Kidney (tissue), 22 donors: ENCODE measurements at places on chromosomes 2 and 18.

- DNase-seq, result no peak
Observed at GRCh38 chr18:46179306-46179705, 75.1 kb downstream of the HAUS1 start.

DNA sequence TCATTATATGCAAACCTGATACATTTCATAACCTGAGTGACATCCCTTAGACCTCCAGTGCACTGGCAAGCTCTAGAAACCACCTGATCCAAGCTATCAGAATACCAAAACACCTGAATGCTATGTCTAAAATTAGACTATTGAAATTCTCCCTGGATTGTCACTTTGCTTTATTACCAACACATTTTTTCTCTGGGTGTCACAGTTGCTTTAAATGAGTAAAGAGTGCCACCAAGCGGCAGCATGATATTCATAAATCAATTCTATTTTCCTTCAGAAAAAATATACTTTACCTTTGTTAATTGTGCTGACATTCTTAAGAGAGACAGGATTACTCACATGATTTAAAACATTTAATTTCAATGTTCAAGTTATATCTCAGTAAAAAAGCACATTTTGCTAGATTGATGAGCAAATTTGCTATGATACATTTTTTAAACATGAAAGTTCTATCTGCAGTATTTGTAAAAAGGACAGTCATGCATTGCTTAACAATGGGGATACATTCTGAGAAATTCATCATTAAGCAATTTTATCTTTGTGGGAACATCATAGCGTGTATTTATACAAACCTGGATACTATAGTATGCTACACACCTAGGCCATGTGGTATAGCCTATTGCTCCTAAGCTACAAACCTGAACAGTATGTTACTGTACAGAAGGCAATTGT lies 338.4 kb upstream of the SLC39A10 start:
- DNase-seq, result peak; percentile 29

DNA sequence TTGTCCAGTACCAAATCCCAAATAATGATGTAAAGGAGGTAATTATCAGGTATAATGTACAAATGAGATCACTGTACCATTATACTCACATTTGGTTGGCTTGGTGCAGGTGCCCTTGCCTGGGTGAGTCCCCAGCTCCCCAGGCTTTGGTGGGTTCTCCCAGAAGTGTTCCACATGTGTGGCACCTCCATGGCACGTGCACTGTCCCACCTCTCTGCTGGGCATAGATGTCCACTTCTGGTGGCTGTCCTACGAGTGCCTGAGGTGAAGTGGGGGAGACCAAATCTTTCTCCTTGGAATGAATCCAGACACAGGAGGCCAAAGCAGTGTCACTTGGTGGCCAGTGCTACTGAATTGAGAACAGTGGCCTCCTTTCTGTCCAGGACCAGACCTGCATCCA lies 162.4 kb upstream of the SESTD1 start:
- no peak for DNase-seq

- no peak for DNase-seq
Observed at GRCh38 chr2:170118641-170119040, 59.3 kb upstream of the MYO3B start.

DNA sequence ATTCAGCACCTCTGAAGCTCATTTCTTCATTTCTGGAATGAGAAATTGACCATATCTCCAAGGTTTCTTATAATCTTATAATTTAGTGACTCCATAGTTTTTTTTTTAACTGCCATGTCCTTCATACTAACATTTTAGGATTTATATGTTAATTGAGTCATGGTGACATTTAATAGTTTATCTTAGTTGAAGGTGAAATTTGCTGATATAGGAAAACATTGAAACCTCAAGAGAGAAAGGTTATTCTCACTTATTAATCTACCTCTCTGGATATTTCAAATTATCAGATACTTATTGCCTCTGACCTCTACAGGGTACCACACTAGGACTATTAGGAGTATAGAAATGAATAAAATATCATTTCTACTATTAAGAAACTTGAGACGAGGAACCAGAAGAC lies 499.0 kb downstream of the NUP35 start:
- no peak for DNase-seq

GRCh38 chr2:45178854-45179253 lies 169.6 kb upstream of the SIX2 start:
- no peak for DNase-seq

GRCh38 chr18:46458472-46458871 lies 198.5 kb downstream of the LOXHD1 start:
- no peak for DNase-seq

- DNase-seq, result peak; percentile 66
Observed at GRCh38 chr18:78673516-78674321, 305.9 kb upstream of the SALL3 start.

GRCh38 chr2:121342751-121343150 lies 57.7 kb upstream of the TFCP2L1 start:
- DNase-seq, result no peak

DNA sequence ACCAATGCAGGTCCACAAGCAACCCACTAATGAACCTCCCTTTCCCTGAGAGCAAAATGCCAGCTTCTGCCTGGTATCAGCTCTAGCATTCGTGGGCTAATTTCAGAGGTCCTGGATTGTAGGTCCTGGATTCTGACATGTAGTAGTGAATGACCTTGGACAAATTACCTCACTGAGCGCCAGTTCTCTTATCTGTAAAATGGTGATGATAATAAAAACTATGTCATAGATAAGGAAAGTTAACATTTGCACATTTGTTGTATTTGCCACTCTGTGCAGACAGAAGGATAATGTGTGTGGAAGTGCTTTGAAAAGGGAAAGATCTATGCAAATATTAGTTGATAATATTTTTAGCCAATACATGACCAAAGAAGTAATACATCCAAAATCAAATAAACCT lies 4.1 kb upstream of the TET3 start:
- no peak for DNase-seq

- no peak for DNase-seq
Observed at GRCh38 chr2:150531591-150531990, 44.1 kb upstream of the RND3 start.

- DNase-seq, result no peak
Observed at GRCh38 chr2:122390406-122390805, 635.0 kb downstream of the TSN start.

DNA sequence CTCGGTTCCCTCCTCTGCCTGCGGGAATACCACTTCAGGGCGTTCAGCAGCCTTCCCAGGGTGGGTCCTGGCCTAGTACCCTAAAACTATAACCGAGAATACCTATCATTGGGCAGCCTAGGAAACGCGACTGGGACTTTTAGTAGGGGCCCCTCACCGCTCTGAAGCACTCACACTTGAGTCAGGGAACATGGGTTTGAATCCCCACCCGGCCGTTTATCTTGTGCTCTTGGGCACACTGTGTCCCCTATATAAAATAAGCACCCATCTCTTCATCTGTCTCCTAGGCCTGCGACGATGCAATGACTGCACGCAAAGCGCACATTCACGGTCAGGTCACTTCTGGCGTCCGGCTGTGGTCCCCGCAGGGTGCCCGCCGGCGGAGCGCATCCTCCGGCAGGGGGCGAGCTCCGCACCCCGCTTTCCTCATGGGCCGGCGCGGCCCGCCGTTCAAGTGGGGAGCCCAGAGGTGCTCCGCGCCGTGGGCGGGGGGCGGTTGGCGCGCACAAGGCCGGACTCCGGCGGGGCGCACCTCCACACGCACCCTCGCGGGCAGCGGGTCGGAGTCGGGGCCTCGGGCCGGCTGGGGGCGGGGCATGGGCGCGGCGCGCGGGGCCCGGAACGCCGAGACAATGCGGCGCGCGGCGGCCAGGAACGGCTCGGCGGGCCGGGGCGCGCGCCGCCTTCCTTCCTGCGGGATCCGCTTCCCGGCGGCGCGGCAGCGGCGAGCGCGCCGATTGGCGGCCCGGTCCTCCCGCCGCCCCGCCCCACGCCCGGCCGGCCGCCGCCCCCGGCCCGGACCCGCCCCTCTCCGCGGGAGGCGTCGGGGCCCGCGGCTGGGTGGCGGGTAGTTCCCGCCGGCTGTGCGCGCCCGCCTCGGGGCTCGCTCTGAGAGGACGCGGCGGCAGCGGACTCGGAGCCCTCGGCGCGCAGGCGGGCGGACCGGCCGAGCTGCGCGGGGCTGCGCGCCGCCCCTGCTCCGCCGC lies at the start of gene ASAP2:
TSS of gene ASAP2 (plus strand) at position 850 of the 986 bp plus-strand sequence. CDS start 293 bp downstream, outside the sequence.
- DNase-seq, result peak; percentile 88
